ENCODE measurements at places on chromosomes 5 and 9.

DNA sequence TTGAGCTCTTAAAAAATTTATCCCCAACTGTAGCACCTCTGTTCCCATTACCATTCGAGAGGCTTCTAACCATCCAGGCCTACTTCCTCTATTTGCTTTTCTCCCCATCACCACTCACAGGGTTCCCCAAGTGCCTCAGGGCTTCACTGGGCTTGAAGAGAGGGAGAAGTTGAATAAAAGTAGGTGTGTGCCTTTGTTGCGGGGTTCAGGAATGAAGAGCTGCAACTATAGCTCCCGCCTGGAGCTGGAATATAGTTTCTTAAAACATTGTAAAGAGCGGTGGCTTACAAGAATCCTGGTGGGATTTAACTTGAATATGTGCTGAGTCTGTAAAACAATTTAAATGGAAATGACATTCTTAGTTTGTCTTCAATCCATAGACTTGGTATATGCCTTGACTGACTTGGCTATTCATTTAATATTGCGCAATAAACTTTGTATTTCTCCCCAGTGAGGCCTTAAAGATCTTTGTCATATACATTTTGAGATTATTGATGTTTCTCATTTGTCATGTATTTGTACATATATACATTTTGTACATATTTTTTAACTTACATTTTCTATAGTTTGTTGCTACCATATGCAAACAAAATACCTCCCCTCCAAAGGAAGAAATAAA, 7.2 kb downstream of the ENTREP1 start:
- DNase-seq: no peak

GRCh38 chr5:74201334-74202081, 439.0 kb downstream of the ENC1 start:
- no peak for DNase-seq

GRCh38 chr9:106056328-106056727, 362.0 kb downstream of the TMEM38B start:
- DNase-seq: no peak

- no peak for DNase-seq
Measured at GRCh38 chr5:137350791-137351190, 148.3 kb downstream of the SPOCK1 start.

GRCh38 chr5:127026166-127026565, 4.2 kb downstream of the MARCHF3 start:
- no peak for DNase-seq
